ENCODE measurements at places on chromosomes 11 and 22. TPM values are rescaled to one million over a fixed set of nuclear protein-coding genes. Genes with fewer than 3 reads are reported as not detected.

DNA sequence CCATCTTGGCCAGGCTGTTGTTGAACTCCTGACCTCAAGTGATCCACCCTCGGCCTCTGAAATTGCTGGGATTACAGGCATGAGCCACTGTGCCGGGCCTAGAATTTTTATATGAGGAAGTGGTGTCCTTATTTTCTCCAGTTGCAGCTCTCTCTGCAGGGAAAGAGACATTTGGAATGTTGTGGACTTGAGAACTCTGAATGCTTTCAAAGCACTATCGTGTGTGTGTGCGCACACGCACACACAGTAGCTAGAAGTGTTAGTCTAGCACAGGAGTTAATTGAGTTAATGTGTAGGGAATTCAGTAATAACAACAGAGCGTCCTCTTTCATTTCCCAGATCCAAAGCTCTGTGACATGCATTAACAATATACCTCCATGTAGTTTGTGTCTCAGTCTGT, 164.0 kb upstream of the RASSF10 start:
- no peak overlapping the region for H3K4me3 ChIP-seq
- no peaks in the 10 kb centered on the region for H3K36me3 ChIP-seq
- peak; percentile 73 for DNase-seq
- H3K4me1 ChIP-seq = peaks cover 3% of the 10 kb centered on the region
- H3K27ac ChIP-seq = peak overlapping the region; percentile 77
- H3K27me3 ChIP-seq = no peaks in the 10 kb centered on the region

DNA sequence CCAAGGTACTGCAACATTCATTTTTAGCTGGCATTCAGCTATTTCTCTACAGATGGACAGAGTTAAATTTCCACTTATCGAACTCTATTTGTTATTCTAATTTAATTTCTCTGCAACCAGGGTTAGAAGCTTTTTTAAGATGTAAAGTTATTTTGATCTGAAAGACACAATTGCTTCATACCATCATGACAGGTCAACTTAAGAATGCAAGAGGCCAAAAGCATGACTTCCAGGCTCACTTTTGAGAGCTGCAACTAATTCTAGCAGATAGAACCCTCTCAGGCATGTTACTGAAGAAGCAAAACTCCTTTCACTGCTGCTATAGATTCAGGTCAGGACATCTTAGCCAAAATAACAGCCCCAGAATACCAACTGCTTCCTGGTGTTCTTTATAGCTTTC, 86.5 kb upstream of the GALNT18 start:
- H3K4me3 ChIP-seq = no peak overlapping the region
- H3K36me3 ChIP-seq = no peaks in the 10 kb centered on the region
- H3K27ac ChIP-seq = no peak overlapping the region
- peaks cover 1% of the 10 kb centered on the region for H3K27me3 ChIP-seq

DNA sequence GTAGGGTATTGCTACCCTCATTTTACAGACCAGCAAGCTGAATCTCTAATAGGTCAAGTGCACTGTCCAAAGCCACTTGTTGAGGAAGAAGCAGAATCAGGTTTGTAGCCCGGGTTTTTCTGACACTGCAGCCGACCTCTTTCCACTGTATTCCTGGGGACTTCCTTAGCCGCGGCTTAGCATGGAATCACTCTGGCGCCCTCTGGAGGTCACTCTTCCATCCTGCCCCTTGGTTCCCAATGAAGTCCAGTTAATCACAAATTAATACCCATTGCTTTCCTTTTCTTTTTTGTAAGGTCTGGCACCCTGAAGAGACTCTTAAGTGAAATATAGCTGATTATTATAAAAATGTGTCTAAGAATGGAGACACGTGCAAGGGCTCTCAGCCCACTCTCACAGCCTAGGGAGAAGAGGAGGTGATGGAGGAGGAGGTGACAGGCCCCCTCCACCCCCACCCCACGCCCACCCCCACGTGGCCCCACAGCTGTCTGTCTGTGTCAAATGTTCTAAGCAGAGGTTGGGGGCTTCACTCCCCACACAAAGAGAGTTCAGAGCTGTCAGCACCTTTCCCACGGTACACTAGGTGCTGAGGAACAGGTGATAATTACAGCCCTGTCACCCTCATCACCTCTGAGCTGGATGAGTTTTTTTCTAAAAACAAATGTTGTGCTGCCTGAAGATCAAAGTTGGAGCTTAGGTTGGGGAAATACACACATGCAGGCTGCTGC, 57.7 kb upstream of the DRD2 start:
- peaks cover 19% of the 10 kb centered on the region for H3K4me1 ChIP-seq
- H3K27me3 ChIP-seq = no peaks in the 10 kb centered on the region
- H3K4me3 ChIP-seq = no peak overlapping the region
- peak; percentile 88 for DNase-seq
- no peak overlapping the region for H3K27ac ChIP-seq
- no peaks in the 10 kb centered on the region for H3K36me3 ChIP-seq

DNA sequence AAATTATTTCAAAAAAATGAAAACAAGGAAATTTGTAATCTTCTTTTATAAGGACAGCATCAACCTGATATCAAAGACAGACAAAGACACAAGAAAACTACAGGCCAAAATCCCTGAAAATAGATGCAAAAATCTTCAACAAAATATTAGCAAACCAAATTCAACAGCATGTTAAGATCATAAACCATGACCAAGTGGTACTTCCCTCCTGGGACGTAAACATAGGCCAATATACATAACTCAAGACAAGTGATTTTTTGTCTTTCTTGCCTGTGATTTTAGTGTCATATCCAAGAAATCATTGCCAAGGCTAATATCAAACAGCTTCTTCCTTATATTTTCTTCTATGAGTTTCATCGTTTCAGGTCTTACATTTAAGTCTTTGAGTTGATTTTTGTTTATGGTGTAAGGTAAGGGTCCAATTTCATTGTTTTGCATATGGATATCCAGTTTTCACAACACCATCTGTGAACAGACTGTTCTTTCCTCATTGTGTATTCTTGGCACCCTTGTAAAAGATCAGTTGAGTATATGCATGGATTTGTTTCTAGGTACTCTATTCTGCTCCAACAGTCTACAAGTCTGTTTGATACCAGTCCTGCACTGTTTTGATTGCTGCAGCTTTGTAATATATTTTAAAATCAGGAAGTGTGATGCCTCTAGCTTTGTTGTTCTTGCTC, 50.0 kb downstream of the SBF2 start:
- no peak overlapping the region for H3K4me3 ChIP-seq
- peaks cover 2% of the 10 kb centered on the region for H3K36me3 ChIP-seq
- no peaks in the 10 kb centered on the region for H3K4me1 ChIP-seq
- no peaks in the 10 kb centered on the region for H3K27me3 ChIP-seq
- no peak for DNase-seq

DNA sequence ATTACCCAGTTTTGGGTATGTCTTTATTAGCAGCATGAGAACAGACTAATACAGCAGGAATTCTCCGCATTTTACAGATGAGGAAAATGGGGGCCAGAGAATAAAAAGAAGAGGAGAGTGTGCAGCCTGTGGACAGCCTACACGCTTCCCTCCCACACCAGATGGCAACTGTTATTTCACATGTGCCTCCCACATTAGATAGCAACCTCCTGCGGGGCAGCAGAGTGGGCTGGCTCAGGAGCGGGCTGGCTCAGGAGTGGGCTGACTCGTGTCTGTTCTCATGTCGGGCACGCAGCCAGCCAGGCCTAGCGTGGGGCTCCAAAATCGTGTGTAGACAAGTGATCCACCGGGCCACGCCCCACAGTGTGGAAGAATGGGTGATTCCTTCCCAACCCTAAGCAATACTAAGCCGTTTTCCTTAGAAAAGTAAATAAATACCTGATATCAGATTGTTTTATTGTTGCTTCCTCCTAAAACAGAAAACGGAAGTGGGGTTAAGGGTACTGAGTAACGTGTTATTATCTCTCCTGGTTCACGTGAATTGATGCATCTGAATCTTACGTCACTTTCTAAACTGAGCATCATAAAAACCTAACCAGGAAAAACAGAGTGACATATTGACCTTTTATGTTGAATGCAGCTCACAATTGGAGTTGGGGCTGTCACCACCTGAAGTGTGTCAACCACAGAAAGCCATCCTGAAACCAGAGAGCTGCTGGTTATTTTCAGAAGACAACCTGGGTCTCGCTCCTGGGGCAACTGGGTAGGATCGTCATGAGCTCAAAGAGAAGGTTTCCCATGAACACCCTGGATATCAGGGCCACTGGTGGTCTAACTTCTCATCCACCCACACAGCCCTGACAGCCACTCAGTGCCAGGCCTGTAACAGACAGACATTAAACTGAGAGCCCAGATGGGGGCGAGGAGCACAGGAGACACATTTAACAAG, 3.3 kb downstream of the TTLL1 start:
- no peak overlapping the region for H3K4me3 ChIP-seq
- H3K27me3 ChIP-seq = no peaks in the 10 kb centered on the region
- H3K4me1 ChIP-seq = no peaks in the 10 kb centered on the region
- DNase-seq = peak; percentile 20
- H3K27ac ChIP-seq = no peak overlapping the region
- no peaks in the 10 kb centered on the region for H3K36me3 ChIP-seq

GRCh38 chr11:64684357-64684756, 38.6 kb downstream of the NRXN2 start:
- H3K4me1 ChIP-seq = no peaks in the 10 kb centered on the region
- H3K27ac ChIP-seq = no peak overlapping the region
- H3K27me3 ChIP-seq = no peaks in the 10 kb centered on the region
- H3K4me3 ChIP-seq = no peak overlapping the region
- DNase-seq = no peak
- H3K36me3 ChIP-seq = no peaks in the 10 kb centered on the region

GRCh38 chr22:35914665-35915476, 113.8 kb downstream of the RBFOX2 start:
- DNase-seq = peak; percentile 93
- no peaks in the 10 kb centered on the region for H3K36me3 ChIP-seq
- peak overlapping the region; percentile 77 for H3K27ac ChIP-seq
- H3K4me3 ChIP-seq = peak overlapping the region; percentile 49
- H3K27me3 ChIP-seq = no peaks in the 10 kb centered on the region
- peaks cover 8% of the 10 kb centered on the region for H3K4me1 ChIP-seq

DNA sequence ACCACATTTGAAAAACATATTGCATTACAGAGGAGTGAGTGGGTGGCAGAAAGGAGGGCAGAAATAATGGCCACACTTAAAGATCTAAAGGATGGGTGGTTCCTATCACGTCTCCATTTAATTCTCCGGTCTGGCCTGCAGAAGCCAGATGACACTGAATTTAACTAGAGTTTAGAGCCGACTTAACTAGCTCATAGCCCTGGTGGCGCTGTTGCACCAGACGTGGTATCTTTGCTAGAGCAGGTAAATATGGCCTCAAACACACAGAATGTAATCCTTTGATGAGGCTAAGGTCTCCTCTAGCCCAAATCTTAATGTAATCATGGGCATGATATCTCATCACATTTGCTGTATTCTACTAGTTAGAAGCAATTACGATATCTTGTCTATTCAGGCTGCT, 51.5 kb upstream of the GAL start:
- DNase-seq = peak; percentile 72
- no peak overlapping the region for H3K27ac ChIP-seq
- no peaks in the 10 kb centered on the region for H3K36me3 ChIP-seq
- no peak overlapping the region for H3K4me3 ChIP-seq
- H3K4me1 ChIP-seq = no peaks in the 10 kb centered on the region

GRCh38 chr11:19816817-19817216, 104.2 kb downstream of the NAV2 start:
- DNase-seq = no peak
- H3K27ac ChIP-seq = no peak overlapping the region
- no peaks in the 10 kb centered on the region for H3K27me3 ChIP-seq

DNA sequence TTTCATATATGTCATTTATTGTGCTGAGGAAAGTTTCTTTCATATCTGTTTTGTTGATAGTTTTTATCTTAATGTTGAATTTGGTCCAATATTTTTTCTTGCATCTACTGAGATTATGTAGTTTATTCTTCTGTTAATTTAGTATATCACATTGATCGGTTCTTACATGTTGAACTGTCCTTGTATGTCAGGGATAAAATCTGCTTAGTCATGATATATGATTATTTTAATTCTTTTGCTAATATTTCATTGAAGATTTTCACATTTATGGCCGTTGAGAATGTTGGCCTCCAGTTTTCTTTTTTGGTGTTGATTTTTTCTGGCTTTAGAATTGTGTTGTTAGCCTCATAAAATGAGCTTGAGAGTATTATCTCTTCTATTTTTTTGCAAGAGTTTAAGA, 31.2 kb upstream of the CHORDC1 start:
- H3K27ac ChIP-seq = no peak overlapping the region
- H3K27me3 ChIP-seq = peaks cover 3% of the 10 kb centered on the region
- H3K36me3 ChIP-seq = no peaks in the 10 kb centered on the region
- no peak for DNase-seq
- H3K4me1 ChIP-seq = no peaks in the 10 kb centered on the region

DNA sequence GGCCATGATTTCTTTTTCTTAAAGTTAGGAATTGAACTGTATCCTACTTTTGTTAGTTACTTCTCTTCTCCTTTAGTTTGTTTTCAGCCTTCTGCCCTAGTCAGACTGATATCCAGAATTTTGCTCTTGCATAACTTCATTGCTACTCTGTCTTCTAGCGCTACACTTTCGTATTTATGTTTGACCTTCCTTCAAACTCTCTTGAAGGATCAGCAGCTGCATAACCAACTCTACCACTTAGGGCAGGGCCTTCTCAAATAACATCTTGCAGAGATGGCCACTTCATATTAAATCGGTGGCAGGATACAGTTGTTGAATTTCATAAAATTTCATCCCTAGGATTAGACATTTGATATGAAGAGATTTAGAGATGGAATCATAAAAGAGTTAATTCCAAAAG, 43.9 kb downstream of the KDM2A start:
- DNase-seq = no peak
- H3K27ac ChIP-seq = no peak overlapping the region
- no peak overlapping the region for H3K4me3 ChIP-seq
- H3K4me1 ChIP-seq = no peaks in the 10 kb centered on the region

GRCh38 chr11:17846852-17847453, 112.4 kb downstream of the KCNC1 start:
- H3K4me1 ChIP-seq = peaks cover 2% of the 10 kb centered on the region
- no peak for DNase-seq
- H3K4me3 ChIP-seq = no peak overlapping the region

- peak overlapping the region; percentile 74 for H3K27ac ChIP-seq
- DNase-seq = peak; percentile 77
- H3K4me3 ChIP-seq = no peak overlapping the region
- no peaks in the 10 kb centered on the region for H3K36me3 ChIP-seq
- no peaks in the 10 kb centered on the region for H3K4me1 ChIP-seq
- no peaks in the 10 kb centered on the region for H3K27me3 ChIP-seq
Measured at GRCh38 chr11:119902656-119903231, 173.7 kb upstream of the NECTIN1 start.

Gene WT1
- not detected for polyA plus RNA-seq

Gene TMEM41B
- polyA plus RNA-seq = 36.0 TPM

Gene GLB1L2
- polyA plus RNA-seq = 9.6 TPM

Gene PITPNM1
- polyA plus RNA-seq = 33.8 TPM

Gene PRAME
- not detected for polyA plus RNA-seq

Gene CRYAB
- 260 TPM for polyA plus RNA-seq

Gene SERPING1
- 201 TPM for polyA plus RNA-seq

Gene LRRC56
- 2.7 TPM for polyA plus RNA-seq

Gene MUC5AC
- 0.13 TPM for polyA plus RNA-seq

Gene BTG4
- polyA plus RNA-seq = not detected

Gene SCGB2A2
- not detected for polyA plus RNA-seq

Data from small intestine (tissue), 16 donors.